ENCODE measurements at places on chromosomes 6 and 20.

DNA sequence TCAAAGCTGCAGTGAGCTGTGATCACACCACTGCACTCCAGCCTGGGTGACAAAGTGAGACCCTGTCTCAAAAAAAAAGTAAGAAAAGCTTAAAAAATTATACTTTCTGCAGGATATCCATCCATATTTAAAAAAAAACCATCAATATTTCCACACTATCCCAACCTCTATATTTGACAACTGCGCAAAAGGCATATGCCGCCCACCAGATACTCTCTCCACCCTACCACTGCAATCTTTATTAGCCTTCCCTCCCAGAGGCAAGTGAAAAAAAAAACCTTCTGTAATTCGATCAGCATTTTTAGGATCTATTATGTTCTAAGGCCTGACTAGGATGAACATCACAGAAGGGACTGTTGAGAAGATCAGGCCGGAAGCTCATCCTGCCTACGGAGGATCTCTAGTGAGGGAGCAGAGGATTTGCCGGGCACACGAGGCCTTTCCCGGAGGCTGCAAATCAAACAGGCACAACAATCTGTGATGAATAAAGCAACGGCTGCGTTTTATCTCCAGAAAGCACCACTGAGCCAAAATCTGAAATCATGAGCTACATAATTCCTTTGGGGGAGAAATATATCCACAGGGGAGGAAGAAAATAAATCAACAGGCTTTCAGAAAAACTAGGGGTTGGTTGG lies 65.9 kb downstream of the GFOD1 start:
- no peak for DNase-seq

- DNase-seq: no peak
These were observed 14.6 kb downstream of the NRSN1 start for GRCh38 chr6:24140591-24140990.

DNA sequence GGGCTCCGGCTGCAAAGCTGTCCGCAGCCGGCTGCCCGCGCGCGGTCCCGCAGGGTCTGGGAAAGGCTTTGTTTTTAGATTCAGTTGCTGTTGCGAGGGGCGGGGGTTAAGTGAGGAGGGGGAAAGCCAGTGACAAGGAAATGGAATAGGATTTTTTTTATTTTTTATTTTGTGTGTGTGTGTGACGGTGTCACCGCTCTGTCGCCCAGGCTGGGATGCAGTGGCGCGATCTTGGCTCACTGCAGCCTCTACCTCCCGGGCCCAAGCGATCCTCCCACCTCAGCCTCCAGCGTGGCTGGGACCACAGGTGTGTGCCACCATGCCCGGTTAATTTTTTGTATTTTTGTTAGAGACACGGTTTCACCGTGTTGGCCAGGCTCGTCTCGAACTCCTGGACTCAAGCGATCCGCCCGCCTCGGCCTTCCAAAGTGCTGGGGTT lies 615 bp upstream of the UBE2J1 start:
- DNase-seq: no peak

DNA sequence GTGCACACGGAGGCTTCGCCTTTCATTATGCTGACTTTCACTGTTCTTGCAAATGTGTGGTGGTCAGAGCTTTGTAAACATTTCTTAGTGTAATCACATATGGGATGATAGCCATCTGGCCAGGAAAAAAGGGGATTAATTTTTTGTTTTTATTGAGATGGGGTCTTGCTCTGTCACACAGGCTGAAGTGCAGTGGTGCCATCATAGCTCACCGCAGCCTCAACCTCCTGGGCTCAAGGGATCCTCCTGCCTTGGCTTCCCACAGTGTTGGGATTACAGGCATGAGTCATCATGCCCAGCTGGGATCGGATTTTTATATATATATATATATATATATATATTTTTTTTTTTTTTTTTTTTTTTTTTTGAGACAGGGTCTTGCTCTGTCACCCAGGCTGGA lies 11.0 kb upstream of the TIAM2 start:
- DNase-seq: no peak

GRCh38 chr6:6559994-6560570 lies 28.4 kb upstream of the LY86 start:
- DNase-seq: no peak

DNA sequence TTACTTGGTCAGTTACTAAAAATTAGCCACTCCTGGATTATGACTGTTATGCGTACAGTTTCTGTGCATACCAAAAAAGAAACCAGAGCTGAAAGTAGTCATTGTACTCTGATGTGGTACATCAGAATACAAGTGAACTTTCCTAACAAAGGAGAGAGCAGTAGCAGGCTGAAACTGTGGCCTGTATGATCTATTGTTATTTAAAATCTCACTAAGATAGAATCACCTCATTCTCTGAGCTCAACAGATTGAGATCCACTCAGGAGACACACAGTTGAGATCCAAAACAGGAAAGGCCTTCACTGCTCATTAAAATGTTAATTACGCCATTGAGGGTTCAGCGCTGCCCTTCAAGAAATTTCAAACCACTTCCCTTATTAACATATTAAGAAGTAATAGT lies 576.4 kb downstream of the LMBRD1 start:
- no peak for DNase-seq

DNA sequence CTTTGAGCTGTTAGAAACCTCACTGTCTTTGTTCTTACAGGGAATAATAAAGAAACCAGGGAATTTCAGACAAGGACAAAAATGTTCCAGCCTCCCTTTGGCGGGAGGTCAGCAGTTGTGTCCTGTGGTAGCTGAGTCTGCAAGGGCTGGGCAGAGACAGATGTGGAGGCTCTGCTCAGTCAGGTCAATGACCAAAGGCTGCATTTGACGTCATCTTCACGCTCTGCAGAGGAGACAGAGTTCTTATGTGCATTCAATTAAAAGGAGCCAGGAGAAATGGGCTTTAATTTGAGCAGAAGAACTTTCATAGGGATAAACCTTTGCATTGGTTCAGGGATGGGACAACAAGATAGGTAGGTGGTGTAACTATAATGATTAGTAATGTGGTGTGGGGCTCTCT lies 45.1 kb upstream of the FOXA2 start:
- no peak for DNase-seq

DNA sequence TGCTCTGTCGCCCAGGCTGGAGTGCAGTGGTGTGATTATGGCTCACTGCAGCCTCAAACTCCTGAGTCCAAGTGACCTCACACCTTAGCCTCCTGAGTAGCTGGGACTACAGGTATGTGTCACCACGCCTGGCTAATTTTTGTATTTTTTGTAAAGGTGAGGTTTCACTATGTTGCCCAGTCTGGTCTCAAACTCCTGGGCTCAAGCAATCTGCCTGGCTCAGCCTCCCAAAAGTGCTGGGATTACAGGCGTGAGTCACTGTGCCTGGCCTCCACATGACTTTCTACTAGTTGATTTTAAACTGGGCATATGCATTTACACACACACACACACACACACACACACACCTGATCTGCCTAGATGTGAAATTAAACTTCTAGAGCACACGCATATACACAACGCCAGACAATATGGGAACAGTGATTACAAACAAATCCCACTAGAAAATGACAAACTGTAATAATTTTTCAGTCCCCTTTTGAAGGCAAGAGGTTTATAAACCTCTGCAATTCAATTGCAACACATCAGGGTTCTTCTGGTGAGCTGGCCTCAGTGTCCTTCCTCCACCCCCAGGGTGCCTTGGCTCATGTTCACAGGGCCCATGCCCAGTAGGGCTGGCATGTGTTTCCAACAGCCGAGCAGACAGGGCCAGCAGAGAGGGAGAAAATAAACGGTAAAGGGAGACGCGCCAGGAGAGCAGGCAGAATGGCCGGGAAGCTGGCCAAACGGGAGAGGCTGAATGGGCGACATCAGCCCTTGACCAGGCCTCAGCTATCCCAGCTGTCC lies 31.2 kb downstream of the PARD6B start:
- no peak for DNase-seq
